ENCODE measurements at places on chromosomes 7 and 10.

DNA sequence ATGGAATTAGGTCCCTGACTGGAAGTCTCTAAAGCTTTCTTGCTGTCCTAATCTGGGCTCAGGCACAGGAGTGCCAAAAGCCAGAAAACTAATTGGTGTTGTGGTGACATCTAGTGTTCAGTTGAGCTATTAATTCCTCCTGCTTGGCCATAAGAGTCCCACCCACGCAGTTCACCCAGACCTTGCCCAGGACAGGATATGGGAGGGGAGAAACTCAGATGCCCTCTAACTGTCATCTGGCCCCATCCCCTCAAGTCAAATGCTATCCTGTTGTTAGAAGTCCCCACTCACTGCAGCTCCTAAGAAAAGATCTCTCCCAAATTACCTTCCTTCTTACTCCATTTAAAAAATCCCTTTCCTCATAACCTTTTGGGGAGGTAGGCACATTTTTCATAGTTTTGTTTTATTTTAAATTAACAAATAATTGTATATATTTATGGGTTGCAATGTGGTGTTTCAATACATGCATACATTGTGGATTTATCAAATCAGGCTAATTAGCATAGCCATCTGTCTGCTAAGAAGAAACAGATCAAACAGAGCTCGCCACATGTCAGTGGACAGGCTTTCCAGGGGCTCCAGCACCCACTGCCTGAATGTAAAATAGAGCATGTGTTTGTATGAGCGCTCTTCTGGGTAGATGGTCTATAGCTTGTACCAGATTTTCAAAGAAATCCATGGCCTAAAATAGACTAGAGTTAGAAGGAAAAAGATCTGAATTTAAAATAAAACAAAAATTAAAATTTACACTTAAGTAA, 84.0 kb downstream of the GSAP start:
- peak; percentile 24 for DNase-seq

DNA sequence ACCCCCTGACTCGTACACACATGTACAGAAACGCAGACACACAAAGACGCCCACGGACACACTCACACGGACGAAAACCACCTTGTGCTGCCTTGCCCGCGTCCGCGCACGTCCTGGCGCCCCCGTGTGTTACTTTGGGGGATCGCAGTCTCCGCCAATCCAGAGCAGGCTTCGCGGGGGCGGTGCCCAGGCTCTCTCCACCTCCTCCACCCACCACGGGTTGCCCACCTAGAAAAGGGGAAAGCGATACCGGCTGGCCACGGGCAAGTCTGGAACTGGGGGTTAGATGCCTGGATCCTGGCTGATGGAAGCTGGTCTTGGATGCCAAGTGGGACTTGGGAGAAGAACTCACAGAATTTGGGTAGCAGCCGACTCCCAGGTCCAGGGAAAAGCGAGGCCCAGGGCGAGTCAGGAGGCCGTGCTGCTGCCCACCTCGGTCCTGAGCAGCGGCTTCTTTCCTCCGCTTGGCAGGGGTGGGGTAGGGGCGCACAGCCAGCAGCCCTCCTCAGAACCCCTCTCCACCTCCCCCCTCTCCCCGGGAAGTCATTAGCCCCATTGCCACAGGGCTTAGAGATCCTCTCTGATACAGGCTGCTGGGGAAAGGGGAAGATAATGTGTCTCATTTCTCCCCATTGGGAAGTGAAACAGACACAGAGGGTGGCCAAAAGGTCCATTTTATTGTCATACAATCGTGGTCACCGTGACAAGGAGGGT, 4.6 kb upstream of the VGF start:
- peak; percentile 56 for DNase-seq

GRCh38 chr10:96053985-96054384, 10.6 kb downstream of the CCNJ start:
- no peak for DNase-seq

- no peak for DNase-seq
These were observed 362.7 kb downstream of the DNAJB6 start for GRCh38 chr7:157699357-157700013.

- DNase-seq = no peak
These were observed 27.3 kb downstream of the MTURN start for GRCh38 chr7:30162133-30162532.

DNA sequence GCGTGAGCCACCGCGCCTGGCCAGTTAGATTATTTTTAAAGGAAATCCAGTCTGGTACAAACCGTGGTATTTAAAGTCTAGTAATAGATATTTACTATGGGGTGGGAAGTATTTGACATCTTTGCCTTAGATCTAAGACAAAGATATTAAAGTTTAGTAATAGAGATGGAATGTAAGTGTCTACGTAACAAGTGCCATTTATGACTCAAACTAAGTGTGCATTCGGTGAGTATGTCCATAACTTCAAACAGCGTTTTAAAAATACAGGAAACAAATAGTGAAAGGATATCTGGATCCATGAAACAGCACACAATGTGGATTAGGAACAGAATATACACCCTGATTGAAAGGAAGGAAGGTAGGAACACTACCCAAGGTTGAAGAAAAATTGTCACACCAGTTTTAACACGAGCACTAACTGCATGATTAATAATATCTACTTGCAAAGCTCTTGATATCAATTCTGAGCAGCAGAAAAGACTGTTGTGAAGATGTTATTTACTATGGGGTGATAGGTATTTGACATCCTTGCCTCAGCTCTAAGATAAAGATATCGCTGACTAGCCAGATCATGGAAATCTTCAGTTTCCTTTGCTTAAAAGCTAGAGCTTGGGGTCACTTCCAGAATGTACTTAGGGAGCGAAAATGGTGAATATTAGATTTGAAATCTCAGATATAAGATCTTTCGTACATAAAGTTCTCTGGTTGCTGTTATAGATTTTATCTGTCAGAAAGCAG, 48.7 kb downstream of the EPC1 start:
- DNase-seq = no peak

DNA sequence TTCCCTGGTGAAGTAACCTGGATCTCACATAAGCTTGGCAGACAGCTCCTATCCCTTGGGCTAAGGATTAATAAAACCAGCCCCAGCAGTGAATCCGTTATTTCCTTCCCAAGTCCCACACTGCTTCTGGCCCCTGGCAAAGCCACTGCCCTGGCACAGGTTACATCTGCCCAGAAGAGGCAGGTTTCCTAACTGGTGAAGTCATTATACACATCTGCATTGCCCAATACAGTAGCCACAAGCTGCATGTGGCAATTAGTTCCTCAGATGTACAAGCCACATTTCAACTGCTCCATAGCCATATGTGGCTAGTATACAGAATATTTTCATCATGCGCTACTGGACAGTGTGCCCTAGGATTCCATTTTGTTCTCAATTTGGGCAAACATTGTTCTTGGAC, 273.0 kb downstream of the GRM8 start:
- DNase-seq = no peak

Measured in pancreas (tissue), 10 donors.